ENCODE measurements at places on chromosomes 12 and 14.

- DNase-seq, result no peak
Observed at GRCh38 chr14:76965232-76965631, 63.3 kb downstream of the IRF2BPL start.

DNA sequence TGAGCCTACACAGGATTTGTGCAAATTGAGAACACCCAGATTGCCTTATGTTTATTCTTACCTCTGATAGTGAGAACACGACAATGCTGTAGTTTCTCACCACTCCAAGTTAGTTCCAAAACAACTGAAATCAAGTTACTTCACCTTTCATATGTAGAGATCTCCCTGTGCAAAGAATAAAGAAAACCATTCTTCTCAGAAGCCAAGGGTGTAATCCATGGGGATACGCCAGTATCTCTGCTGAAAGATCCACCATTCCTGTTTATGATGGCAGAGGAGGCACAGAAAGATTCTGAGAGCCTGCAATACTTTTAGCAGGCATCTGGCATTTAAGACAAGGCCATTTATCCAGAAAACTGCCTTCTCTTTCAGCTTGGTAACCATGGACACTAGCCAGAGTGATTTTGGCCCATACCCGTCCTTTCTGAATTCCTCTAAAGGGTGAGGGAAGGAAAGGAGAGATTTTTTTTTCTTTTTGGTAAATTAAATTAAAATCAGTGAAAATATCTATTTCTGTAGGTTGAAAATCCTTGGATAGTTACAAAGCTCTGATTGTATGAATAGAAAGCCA lies 355.4 kb upstream of the FAR2 start:
- no peak for DNase-seq

GRCh38 chr14:75306927-75307699 lies 28.5 kb downstream of the FOS start:
- DNase-seq, result no peak

DNA sequence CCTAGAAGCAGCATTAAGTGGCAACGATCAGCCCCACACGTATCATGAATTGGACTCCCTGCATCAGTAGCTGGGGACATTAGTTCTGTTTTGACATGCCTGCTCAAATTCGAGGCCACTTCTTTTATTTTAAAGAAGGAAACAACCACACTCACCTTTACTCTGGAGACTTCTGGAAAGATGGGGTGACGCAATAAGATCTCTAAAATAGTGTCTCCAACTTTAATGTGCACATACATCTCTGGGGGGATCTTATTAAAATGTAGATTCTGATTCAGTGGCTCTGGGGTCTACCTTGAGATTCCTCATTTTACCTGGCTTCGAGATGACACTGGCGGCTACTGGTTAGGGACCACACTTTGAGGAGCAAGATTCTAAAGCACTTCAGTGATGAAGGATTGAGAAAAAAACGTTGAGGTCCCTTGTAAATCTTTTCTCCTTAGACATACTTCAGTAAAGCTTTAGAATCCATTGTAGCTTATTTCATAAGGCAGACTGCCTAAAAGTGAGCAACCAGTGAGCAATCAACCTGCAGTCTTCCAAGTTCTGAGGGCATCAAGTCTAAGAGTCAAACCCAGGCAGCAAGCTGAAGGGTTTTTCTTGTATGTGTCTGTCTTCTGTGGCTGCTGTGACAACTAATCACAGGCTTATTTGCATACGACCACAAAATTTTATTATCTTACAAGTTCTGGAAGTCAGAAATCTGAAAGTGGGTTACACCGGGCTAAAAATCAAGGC lies 718.6 kb upstream of the TBX3 start:
- DNase-seq, result no peak

GRCh38 chr14:22976620-22977433 lies 5.5 kb downstream of the AJUBA start:
- DNase-seq, result no peak

DNA sequence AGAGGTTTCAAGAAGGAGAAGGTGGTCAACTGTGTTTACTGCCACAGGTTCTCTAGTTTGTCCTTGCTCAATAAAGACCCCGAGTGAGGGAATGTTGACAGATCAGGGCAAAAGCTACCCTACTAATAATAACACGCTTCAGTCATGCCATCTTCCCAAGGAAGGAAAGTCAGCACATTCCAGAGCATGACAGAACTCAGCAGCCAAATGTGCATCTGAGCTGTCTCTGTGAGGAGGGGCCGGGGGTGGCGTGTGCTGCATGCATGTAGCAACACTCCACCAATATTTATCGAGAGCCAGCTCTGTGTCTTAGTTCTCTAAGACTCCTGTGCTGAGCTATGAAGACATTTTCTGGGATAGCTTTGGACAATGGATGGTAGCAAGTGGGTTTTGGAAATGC lies 260.4 kb downstream of the DPF3 start:
- DNase-seq, result no peak

GRCh38 chr12:69512820-69513219 lies 42.6 kb downstream of the FRS2 start:
- DNase-seq, result no peak

- no peak for DNase-seq
Observed at GRCh38 chr14:68340262-68340661, 452.6 kb downstream of the ZFP36L1 start.

GRCh38 chr12:118480235-118480634 lies 103.9 kb downstream of the SUDS3 start:
- no peak for DNase-seq

DNA sequence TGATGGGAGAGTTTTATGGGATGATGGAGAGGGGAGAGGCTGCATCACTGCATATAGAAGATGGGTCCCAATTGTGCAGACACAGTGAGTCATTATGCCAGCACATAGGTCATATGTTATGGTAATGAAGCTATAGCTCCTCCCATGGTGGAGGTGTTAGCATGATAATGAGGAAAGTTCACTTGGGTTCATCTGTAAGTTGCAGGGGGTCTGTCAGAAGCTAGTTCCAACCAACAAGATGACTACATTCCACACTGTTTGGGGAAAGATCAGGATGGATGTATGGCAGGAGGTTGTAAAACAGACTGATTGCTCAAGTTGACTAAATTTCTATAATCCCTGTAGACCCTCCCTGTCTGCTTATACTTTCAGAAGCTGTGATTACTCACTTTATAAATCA lies 561.3 kb downstream of the C12orf50 start:
- DNase-seq, result no peak

DNA sequence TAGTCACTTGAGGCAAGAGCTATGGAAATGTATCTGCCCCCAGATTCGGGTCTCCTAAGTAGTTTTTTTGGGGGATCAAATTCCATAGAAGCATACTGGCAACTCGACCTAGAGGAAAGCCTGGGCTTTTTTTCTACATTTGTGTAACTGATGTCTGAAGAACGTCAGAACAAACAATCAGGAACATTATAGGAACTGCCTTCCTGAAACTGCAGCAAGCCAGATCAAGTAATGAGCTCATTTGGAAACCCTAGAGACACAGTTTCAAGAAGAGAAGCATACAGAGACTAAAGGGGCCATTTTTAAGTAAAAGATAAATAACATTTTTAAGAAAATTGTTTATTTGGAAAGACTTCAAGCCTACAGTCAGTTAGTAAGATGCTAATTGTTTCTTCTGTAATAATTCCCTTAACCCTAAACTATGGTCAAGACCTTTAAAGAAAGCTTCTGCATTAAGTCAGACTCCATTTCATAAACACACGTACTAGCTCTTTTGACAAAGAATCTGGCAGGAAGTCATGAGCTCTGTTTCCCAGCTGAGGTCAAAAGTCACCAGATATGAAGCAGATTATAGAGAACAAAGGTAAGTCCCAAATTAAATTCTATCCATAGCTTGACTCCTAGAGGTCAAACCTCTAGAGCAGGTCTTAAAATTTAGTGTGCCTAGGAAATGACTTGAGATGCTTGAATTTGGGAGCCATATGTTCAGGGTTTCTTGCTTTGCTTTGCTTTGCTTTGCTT lies 112.8 kb downstream of the EGLN3 start:
- DNase-seq, result no peak

- DNase-seq, result no peak
Observed at GRCh38 chr12:26848156-26848825, 15.3 kb upstream of the ITPR2 start.

Measured in AG09319 (cell line).